HFF-Myc (cell line): ENCODE measurements at places on chromosomes 6 and 20.

GRCh38 chr20:8073024-8073832, 53.7 kb upstream of the TMX4 start:
- no peak for DNase-seq

DNA sequence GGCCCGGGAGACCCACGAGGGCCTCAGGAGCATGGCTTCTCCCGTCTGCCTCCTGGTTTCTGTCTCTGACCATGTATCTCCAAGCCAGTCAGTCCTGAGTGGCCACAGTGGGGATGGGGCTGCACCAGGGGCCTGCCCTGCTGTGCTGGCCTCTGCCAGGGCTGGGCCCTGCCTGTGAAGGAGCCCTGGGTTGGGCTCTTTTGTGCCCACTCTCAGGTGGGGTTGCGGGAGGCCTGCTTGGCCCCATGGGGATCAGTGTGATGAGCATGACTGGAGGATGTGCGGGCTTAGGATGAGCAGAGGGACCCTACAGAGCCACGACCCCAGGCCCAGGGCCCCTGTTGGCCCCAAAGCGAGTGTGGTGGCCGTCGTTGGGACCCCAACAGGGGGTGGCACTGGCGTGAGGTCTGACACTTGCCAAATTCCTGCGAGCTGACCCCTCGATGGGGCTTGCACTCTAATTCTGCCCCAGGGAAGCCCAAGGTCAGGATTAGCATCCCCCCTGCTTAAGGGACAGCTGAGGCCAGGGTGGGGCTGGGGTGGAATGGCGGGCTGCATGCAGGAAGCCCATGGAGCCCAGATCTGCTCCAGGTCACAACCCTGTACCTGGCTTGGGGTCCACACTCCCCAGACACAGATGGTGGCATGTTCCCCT, 90.0 kb upstream of the BHLHE23 start:
- DNase-seq, result no peak

- no peak for DNase-seq
These were observed 51.4 kb downstream of the ERMARD start for GRCh38 chr6:169802790-169803189.

DNA sequence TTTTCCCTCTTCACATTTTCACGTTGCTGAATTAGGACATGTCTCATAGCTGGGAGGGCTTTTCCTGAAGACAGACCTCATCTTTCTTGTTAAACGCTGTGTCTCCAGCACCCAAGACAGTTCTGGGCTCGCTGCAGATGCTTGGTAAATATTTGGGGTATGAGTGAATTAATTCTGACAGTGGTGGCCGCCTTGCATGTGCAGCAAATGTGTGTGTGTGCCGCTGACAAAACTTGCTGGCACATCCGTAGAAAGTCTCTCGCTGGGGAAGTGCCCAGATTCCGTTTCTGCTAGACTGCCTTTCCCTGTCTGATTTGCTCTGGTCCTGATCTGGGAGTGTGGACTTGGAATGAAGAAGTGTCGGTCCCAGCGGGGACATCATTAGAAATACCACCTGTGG, 48.2 kb upstream of the ZNFX1 start:
- DNase-seq, result no peak

- no peak for DNase-seq
These were observed 18.9 kb downstream of the COL20A1 start for GRCh38 chr20:63311833-63312243.

DNA sequence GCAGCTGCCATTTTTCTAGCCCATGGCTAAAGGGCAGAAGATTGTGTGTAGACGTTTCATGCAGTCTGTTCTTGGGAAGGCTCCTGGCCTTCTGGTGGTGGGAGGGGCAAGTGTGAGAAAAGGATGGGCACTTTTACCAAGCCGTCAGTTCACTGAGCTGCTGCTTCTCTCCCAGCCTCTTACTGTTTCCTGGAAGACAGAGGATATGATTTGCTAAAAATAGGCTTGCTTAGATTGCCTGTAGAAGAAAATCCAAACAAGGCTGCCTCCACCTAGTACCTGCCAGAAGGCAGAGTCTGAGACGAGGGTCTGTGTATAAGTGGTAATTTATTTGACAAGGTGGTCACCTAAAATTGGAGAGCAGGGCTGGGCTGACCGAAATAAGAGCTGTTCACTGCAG, 7.5 kb downstream of the KIZ start:
- no peak for DNase-seq

DNA sequence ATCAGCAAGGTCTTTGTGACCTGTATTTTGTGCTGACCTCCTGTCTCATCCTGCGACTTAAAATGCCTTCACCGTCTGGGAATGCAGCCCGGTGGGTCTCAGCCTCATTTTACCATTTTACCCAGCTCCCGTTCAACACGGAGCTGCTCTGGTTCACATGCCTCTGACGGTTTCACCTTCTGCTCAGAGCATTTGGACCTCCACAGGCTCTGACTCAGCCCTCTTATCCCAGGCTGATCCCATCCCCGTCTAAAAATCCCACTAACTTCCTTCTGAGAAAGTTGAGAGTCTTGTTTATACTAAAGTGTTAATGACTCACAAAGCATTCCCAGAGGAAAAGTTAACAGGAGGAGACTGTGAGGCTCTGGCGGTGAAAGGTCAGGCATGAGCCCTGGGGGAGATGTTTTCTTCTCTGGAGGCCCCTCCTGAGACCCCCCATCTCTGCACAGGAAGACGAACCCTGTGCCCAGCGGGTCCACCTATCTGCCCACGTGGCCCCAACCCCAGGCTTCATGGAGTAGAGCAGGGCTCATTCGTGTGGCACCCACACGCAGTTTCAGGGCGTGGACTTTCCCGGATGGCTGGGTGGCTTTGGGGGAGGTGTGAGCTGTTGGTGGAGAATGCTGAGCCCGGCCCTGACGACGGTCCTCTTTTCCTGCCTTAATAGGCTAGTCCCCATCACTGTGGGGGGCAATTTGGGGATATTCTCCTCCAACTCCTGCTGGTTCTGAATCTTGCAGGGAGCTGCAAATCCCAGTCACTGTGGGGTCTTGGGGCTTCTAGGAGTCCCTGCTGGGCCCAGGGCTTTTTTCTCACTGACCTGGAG, 3.3 kb upstream of the BIRC7 start:
- peak; percentile 70 for DNase-seq

GRCh38 chr20:22680031-22680740, 95.8 kb upstream of the FOXA2 start:
- no peak for DNase-seq

DNA sequence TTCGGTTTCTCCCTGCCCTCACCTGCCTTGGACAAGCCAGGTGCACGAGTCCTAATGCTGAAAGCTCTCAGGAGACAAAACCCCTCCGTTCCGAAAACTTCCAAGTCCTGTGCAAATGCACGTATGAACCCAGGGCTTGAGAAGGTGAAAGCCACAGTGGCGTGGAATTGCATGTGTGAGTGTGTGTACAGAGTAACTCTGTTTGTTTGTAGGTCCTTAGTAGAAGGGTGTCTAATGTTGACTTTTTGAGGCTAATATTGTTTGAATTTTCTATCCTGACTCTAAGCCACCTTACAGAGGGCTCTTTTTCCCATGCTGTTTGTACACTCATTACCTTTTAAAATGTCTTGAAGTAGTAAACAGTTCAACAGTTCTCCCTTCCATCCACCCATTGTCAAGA, 129.1 kb downstream of the FOXA2 start:
- no peak for DNase-seq

DNA sequence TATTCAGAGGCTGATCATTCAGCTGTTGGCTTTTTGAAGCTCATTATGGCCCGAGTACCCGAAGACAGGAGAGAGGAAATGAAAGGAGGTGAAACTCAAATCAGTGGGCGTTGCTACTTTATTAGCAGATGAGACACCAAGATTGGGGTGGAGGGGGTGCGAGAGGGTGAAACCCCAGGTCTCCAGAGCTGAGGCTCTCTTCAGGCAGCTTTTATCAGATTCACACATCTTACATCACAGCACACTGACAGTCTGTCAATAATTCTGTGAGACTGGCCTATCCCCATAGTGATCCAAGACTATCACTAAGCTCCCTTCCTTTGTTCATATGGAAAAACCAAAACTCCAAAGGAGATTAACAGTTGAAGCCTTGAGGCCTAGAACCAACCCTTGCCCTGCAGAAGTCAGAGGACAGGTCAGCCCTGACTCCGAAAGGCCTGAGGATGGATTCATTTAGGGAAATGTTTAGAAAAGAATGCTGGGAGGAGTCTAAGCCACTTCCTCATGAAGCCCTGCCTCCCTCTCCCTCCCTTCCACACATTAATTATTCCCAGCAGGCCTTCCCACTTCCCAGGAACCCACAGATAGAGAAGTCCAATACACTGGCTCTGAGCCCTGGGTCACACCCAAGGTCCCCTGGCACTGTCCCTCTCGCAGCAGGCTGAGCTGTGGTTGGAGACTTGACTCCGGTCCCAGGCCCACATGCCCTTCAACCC, 23.2 kb downstream of the TRERF1 start:
- no peak for DNase-seq
